ENCODE measurements at places on chromosomes 3 and 15.

- peak; percentile 95 for DNase-seq
Measured at GRCh38 chr3:187139126-187139894, at the start of gene RPL39L. Gene RPL39L (minus strand): TSS chr3:187139496. CDS start chr3:187121300, 18,196 bp downstream.

DNA sequence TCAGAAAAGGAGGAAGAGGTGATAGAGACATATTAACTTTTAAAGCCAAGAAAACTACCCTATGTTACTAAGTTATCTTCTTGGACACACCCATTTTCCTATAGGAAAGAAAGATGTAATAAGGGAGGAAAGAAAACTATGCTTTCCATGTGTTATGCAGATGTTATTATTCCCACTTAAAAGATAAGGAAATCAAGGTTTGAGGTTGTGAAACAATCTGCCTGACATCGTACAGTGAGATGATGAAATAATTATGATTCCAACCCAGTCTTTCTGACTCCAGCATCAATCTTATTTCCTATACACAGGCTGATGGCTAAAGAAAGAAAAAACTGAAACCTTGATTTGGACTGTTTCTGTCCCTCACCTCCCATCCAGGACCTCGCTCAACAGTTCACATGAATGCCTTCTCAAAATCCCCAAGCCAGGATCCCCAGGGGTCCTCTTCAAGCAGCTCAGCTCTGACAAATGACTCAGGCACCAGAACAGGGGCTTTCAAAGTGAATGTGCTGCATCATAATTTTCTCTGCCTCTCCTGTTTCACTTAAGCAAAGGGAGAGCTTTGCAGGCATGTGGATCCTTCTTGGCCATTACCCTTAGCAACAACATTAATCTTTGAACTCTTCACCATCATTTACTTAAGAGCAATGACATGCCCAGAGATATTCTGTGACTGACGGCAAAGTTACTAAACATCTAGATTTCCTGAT is 12.4 kb upstream of the EID1 start:
- no peak for DNase-seq

GRCh38 chr3:22334996-22335395 is 584.0 kb upstream of the ZNF385D start:
- DNase-seq = no peak

DNA sequence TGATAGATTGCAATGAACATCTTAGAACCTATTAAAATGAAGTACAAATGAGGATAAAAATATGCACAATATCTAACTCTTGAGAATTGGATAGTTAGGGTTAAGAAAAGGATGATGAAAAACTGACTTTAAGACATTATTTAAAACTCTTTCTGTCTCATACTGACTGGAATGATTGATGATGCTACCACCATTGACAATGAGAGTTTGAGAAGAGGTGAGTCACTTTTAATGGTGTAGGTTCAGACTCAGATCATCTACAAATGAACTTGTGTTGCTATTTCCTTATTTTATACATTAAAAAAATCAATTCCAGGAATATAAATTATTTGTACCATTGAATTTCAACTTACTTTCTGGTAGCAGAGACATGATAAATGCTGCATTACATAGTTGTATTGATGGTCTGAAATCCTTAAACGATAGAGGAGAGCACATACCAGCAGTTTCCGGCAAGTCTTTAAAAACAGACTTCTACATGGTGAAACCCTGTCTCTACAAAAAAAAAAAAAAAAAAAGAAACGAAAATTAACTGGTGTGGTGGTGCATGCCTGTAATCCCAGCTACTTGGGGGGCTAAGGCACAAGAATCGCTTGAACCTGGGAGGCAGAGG is 409.0 kb downstream of the OTOL1 start:
- DNase-seq = no peak

- DNase-seq = no peak
Measured at GRCh38 chr3:110858549-110858948, 213.1 kb upstream of the NECTIN3 start.

DNA sequence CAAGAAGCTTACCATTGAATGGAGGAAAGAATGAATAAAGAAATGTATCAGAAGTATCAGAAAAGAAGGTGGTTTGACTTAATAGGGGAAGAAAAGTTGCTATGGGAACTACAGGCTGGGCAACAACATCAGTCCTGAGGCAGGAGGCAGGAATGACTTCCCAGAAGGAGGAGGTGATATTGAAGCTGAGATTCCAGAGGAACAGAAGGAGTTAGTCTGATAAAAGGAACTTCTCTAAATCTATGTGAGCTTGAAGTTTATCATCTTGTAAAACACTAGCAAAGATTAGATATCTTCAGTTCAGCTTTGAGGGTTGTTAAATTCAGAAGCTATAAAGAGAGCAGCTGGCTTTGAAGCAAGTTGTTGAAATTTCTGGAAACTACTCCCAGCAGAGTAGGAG is 213.3 kb upstream of the THRB start:
- no peak for DNase-seq

DNA sequence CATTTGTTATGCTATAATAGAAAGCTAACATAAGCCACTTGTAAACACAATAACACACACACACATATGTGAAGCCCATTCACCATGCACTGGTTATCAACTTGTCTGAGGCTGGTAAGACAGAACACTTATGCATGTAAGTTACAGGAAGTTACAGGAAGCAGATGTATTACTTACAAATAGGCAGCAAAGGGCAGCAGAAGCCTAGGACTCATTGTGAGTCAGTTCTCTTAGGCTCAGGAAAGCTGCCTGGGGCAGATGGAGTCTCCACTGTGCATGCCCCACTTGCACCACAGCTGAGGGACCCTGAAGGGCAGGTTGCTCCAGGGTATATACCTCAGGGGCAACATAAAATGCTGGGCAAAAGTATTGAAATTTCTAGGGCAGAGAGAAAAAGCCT is 748.8 kb upstream of the CCDC54 start:
- DNase-seq = no peak

DNA sequence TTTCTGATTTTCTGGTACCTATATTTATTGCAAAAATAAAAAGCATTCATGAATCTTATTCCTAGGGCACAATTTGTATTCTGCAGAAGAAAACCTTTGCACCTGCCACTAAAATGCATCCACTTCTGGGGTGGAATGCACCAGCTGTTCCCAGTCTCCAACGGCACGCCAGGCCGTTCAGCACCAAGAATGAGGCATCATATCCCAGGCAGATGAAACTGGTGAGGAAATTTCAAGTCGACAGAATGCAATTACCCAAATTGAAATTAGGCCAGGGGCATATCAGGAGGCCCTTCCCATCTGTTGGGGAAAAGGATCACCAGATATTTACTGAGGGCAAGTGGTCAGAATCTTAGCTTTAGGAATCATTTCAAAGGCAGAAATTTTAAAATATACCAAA is 13.6 kb upstream of the RBMS3 start:
- DNase-seq = no peak

GRCh38 chr15:50767332-50767861 is 1.9 kb upstream of the SPPL2A start:
- DNase-seq = no peak

GRCh38 chr3:141499965-141500364 is 13.1 kb downstream of the RASA2 start:
- no peak for DNase-seq

- no peak for DNase-seq
Measured at GRCh38 chr3:5687230-5687629, 499.7 kb downstream of the EDEM1 start.

DNA sequence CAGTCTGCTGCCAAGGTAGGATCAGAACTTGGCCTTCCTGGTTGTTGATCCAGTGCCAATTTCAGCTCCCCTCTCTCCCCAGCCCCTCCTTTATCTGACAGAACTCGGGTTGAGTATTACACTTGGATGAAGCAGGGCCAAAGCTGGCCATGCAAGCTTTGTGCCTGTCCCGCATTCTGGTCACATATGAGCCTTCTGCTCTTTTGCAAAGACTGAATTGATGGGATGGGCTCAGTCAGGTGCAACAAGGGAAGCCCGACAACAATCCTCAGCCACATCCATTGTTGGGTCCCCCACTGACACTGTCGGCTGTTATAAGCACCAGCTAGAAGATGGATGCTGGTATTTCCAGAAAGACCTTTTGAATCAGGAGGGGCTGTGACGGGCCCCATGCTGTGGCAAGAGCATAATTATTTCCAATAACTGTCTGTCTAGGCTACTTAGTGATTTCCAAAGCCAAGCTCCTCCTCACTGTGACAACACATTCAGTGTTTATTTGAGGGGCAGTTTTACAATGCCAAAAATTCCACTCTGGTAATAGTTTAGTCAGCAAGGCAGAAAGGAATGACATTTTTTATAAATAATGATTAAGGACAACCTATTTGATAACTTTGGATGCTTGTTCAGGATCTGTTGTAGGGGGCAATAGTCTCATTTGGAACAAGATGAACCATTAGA is 146.8 kb upstream of the FRMD4B start:
- DNase-seq = no peak

DNA sequence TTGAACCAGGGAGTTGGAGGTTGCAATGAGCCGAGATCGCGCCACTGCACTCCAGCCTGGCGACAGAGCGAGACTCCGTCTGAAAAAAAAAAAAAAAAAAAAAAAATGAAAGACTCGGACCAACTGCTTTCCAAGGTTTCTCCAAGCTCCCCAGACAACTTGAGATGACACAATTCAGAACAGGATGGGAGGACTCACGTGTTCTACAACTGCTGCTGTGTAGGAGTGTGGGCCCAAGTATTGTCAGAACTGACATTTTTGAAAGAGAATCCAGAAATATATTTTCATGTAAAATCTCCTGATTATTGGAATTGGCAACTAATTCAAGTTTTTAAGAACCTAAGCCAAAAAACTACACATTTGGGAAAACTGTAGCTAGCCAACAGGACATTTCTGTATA is 109.5 kb upstream of the ETV5 start:
- no peak for DNase-seq

GRCh38 chr15:81291916-81292522 is 31.9 kb downstream of the STARD5 start:
- DNase-seq = no peak

DNA sequence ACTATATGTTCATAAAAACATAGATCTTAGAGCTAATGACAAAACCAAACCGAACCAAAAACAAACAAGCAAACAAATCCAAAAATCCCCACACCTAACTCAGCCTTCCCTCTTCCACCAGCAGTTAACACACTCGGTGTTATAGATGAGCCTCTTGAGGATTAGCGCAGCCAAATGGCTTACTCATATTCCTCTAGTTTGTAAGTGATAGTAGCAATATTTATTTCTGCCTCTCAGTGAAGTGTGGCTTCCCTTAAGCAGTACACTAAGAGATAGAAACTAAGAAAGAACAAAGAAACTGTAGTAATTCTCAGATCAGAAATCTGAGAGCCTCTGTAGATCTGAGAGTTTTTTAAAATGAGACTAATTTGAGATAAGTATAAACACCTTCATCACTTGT is 2.4 kb upstream of the NCEH1 start:
- DNase-seq = no peak

Measured in GM10248 (cell line).